ENCODE measurements at places on chromosomes 12 and 14. TPM values are rescaled to one million over a fixed set of nuclear protein-coding genes. Genes with fewer than 3 reads are reported as not detected.

Gene ERBB3
- total RNA-seq = 1.4 TPM

Gene BRI3BP
- total RNA-seq = 23.0 TPM

- DNase-seq = no peak
Observed at GRCh38 chr12:18281941-18282340, 20.6 kb downstream of the PIK3C2G start.

Gene SMCO3
- not detected for total RNA-seq

DNA sequence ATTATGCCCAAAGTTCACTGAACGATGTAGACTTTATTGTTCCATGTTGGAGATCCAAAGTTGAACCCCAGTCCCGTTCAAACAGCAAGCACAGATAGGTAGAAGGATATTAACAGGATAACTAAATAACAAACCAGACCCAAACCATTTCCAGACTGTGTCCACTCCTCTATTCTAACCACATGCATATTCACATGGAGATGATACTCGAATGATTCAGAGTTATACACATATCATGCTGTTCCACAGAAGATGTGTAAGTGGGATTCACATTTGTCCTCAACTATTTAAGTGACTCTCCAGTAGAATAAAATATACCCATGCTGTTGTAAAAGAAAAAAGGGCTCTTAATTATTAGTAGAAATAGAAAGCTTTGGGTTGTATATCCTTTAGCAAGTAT, 185.9 kb downstream of the ITPR2 start:
- DNase-seq = no peak

DNA sequence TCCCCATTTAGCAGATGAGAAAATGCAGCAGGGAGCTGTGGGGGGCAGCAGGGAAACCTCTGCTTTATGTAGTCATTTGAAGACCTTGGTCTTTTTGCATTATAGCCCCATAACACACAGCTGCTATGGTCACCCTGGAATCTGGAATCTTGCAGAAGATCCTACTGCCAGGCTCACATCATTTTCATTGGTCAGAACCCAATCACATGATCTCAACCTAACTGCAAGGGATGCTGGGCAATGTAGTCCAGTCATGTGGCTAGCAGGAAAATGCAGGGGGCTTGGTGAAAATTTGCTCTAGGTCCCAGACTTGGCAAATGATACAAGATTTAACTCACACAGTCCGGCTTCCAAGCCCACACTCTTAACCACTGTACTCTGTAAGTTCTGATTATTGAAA, 1028.7 kb downstream of the AACS start:
- DNase-seq = no peak

DNA sequence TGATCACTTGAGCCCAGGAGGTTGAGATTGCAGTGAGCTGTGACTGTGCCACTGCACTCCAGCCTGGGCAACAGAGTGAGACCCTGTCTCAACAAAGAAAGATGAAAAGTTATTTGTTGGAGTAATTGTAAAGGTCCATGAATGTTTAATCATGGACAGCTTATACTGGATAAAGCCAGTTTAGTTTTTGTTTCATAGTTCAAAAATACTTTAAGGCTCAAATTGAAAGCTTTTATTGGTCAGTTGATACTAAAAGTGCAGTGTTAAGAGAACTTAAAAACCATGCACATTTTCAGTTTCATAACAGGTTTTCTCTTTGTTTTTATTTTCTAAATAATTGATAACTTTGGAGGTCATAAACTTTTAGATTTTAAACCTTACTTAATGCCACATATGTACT, 108.4 kb downstream of the MON2 start:
- no peak for DNase-seq

- peak; percentile 31 for DNase-seq
Observed at GRCh38 chr14:60965402-60965801, 15.5 kb downstream of the TRMT5 start.

- no peak for DNase-seq
Observed at GRCh38 chr12:66910366-66910974, 231.6 kb upstream of the GRIP1 start.

DNA sequence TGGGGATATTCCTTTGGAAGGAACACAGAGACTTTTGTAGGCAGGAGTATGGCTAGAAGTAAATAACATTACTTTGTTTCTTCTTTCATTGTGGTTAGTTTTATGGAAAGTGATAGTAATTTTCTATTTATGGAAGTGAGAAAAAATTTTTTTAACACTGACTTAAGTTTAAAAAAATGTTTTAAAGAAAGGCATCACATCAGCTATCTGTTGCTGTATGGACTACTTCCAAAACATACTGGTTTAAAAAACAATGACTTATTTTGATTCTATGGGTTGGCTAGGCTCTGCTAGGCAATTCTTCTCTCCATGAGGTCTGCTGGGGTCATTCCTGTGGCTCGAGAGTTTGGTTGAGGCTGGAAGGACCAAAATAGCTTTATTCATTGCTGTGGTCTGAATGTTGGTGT, 31.7 kb upstream of the SLC38A2 start:
- DNase-seq = no peak

DNA sequence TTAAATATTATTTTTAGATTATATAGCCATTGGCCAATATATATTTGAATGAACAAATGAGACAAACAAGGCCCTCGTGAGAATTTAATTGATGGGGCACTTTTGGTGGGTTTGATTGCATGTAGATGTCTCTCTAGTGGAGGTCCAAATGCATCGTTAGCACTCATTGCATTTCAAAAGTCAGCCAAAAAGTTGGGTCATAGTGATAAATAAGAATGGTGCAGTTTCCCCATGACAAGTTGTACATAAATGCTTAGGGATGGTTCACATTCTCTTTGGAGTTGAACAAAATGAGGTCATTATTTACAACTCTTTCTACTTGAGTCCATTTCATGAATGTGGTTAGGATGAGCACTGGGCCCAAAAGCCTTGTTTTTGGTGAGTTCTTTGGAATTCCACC, 1.0 kb downstream of the BEST3 start:
- DNase-seq = no peak

DNA sequence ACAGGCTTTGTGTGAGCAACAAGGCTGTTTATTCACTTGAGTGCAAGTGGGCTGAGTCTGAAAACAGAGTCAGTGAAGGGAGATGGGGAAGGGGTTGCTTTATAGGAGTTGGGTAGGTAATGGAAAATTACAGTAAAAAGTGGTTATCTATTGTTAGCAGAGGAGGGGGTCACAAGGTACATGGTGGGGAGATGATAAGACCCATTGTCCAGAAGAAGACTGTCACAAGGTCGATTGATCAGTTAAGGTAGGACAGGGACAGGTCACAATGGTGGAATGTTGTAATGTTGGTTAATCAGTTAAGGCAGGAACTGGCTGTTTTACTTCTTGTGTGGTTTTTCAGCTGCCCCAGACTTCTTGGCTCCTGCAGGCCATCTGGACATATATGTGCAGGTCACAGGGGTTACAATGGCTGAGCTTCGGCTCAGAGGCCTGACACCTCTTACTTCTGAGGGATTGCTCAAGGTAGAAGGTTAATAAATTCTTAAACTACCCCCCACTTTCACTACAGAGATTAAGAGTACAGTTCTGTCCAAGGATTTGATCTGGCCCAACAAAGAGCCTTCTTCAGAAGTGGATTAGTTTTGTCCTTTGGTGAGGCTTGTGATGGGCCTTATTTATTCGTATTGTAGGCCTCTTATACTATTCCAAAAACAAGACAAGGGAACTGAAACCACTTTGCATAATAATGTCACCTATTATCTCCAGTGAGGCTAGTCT, 13.8 kb upstream of the DHRS4 start:
- no peak for DNase-seq
